ENCODE measurements at places on chromosomes 1 and 21. TPM values are rescaled to one million over a fixed set of nuclear protein-coding genes. Genes with fewer than 3 reads are reported as not detected.

Gene GRIK1
- polyA plus RNA-seq = not detected

Gene C1orf141
- not detected for polyA plus RNA-seq

DNA sequence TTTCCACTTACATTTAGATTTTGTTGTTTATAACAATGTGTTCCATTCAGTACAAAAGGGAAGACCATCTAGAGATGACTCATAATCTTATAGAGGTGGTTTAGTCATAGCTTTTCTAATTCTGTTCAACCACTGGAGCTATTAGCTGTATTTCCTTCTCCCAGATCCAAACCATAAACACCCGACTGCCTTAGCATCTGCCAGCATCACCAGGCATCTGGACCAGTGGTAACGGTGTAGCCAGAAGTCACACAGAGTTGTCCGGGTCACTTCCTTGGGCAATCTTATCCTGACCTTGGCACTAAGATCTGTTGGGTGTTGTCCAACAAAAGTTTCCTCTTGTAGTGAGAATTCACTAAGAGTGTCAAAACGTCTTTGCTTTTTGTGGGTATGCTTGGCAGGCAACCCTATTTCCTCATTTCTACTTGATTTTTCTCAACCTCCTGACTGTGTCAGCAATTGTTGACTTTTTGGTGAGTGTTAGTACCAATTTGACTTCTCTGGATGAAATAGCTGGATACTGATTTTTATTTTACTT, 372.1 kb upstream of the B3GALT2 start:
- H3K27me3 ChIP-seq = no peaks in the 10 kb centered on the region
- no peak overlapping the region for H3K4me3 ChIP-seq
- no peaks in the 10 kb centered on the region for H3K36me3 ChIP-seq
- H3K27ac ChIP-seq = no peak overlapping the region
- peak; percentile 1 for DNase-seq

- no peak overlapping the region for H3K27ac ChIP-seq
- no peak overlapping the region for H3K4me3 ChIP-seq
- H3K27me3 ChIP-seq = no peaks in the 10 kb centered on the region
- no peak for DNase-seq
- H3K4me1 ChIP-seq = peaks cover 11% of the 10 kb centered on the region
Observed at GRCh38 chr1:61379693-61380092, 297.3 kb downstream of the NFIA start.

- peaks cover 74% of the 10 kb centered on the region for H3K4me1 ChIP-seq
- DNase-seq = no peak
- H3K27me3 ChIP-seq = no peaks in the 10 kb centered on the region
- peaks cover 21% of the 10 kb centered on the region for H3K36me3 ChIP-seq
- H3K4me3 ChIP-seq = peak overlapping the region; percentile 26
Observed at GRCh38 chr21:41760411-41760810, 6.4 kb downstream of the RIPK4 start.

Measured in keratinocyte (primary cell).